Stimulated activated CD4-positive, alpha-beta T cell treated with anti-CD3 and anti-CD28 coated beads, Interleukin-1b, Interleukin-23, amount 100 ng/mL, for 48 hours (primary cell): ENCODE measurements at places on chromosomes 3 and 15.

DNA sequence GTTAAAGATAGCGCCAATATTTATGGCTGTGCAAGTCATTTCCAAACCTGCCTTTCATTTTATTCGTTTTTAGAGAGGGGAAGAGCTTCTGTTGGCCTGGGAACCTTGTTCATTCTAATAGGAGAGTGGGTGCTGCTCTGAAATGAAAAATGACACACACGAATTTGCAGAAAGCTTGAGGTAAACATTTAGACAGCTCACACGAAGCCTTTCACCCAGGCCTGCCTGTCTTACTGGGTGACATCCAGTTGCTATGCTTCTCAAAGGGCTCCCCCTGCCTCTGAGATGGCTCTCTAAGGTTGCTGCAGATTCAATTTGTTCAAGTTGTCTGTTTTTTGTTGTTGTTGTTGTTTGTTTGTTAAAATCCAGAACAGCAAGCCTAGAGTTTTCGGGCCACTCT is 18.2 kb downstream of the PEX5L start:
- DNase-seq: no peak

DNA sequence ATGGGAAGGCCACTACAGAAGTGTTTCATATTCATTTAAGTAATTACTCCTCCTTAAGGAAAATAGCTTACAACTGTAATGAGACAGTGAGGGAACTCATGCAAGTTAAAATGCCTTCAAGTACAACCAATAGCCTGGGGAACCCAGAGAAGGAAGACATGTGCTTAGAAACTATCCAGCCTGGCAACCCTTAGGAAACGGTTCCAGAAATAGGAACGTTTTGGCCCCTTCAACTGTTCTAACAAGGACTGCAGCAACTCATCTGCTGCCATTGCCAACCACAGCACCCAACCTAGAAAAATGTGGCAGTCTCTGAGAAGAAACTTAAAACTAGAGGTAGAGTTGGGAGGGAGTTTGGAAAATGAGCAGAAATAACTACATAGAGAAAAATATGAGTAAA is 147.5 kb upstream of the STRIT1 start:
- DNase-seq: no peak

- no peak for DNase-seq
These were observed 32.9 kb downstream of the CERS3 start for GRCh38 chr15:100495861-100496260.

DNA sequence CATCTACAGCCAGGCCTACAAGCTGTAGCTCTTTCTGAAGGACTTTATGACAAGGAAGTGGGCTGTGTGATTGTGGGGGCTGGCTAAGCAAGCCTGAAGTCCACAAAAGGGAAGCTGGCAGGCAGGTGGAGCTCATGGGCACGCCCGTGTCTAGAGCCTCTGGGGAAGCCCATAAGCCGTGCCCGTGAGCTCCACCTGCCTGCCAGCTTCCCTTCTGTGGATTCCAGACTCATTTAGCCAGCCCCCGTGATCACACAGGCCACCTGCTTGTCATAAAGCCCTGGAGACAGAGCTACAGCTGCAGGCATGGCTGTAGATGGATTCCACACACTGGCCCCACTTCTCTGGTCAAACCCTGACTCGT is 15.2 kb downstream of the EFCC1 start:
- DNase-seq: peak; percentile 54

DNA sequence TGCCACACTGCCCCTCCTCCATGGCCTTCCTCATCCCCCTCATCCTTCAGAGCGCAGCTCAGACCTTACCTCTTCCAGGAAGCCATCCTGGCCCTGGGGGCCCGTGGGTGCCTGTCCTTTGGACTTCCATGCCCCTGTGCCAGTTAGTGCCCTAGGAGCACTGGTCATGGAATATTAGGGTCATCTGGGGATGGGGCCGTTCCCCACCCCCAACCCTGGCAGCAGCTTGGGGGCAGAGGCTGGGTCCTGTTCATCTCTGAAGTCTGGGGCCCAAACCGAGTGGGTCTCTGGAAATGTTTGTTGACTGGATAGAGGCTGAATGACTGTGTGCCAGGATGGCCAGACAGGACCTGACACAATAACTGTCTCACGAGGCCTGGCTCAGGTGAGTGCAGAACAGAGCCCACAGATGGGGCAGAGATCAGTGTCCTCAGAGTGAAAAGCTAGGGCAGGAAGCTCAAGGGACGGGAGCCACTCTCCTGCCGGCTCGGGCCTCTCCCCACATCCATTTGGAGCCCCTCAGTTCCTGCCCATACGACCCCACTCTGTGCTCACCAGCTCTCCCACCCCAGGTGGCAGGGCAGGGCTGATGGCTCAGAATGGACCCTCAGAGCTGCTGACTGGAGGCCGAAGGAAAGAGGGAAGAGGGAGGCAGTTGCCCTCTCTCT is 62.5 kb downstream of the TLE3 start:
- no peak for DNase-seq

DNA sequence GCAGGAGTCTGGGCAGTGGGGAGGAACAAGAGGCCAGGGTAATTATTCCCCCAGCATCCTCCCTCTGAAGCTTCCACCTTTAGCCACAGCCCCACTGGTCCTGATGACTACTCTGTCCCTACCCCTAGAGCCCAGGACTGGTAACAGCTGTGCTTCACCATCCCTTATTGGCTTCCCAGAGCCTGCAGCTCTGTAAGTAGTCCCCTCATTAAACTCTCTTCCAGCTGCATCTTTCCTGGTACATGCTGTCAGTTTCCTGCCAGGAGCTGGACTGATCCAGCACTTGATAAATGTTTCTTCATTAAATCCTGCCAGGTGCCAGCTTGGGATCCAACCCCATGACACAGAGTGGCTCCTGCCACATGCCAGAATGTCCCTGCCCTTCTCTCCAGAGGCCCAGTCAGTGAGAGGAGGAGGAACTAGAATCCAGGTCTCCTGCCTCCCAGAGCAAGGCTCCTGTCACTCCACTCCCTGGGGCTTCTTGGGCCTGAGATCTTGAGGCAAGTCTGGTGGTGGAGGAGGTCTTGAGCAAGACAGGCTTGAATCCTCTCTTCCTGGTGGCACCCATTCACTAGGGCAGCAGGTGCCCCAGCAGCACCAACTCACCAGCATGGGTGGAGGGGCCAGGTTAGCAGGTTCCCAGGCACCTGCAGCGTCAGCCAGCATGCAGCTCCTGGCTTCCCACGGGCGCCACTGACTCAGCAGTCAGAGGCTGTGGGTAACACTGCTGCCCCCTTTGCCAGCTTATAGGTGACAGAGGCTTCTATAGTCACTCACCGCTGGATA is 27.6 kb downstream of the FBXW12 start:
- no peak for DNase-seq

GRCh38 chr3:132963786-132964185 is 74.4 kb upstream of the TMEM108 start:
- DNase-seq: no peak

GRCh38 chr3:41682996-41683395 is 278.9 kb downstream of the ULK4 start:
- no peak for DNase-seq

- no peak for DNase-seq
These were observed 173.7 kb upstream of the CTDSPL start for GRCh38 chr3:37687966-37688365.

DNA sequence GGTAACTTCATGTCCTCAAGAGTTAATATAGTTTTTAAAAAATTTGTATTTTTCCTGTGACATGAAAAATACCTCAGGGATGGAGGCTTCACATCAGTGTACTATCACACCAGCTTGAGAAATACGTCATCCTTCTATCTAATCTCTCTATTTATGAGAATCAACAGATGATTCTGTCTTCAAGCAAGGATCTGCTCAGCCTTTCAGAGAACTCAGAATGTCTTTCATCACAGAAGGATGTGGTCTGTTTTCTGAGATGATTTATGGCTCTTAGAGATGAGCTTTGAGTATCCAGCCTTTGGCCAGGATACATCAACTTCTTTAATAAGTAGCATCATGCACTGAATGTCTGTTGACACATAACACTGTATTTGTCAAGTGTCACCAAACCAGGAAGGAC is 193.9 kb downstream of the DTWD1 start:
- no peak for DNase-seq

DNA sequence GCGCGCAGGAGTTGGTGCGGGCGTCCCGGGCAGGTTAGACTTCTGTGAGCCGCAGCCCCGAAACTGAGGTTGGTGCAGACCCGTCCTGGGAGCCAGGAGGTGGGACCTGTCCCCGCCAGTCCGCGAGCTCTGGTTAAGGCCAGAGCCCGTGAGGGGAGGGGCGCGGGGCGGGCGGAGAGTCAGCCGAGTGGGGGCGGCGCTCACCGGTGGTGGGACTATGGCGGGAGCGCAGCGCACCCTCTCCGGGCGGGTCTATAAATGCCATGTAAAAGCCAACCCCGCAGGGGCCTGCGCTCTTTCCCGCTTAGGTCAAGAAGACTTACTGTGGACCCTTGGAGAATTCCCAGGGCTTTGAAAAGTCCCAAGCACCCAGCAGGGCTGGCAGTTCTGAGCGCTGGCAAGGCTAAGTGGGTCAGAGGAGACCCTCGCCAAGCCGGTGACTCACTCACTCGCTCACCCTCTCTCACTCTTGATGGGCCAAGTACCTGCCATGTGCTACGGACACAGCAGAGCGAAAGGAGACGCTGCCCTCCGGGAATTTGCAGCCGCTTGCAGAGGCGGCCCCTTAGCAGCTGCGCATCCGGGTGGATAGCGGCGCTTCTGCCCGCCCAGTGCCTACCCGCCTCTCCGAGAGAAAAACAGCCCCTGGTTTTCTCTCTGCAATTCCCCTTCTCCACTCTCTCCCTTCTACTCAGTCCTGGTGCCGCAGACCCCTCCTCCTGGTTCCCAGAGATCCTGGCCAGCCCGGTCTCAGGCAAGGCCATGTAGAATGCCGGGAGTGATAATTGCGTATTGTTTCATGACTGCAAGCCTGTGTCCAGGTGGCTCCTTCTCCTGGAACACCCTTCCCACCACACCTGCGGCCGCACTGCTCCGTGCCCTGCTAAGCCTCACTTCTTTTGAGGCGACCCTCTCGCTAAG is at the start of gene ALDH1L1:
ALDH1L1 (minus strand) TSS at position 110 of the 921 bp plus-strand sequence. CDS start 19,607 bp downstream, outside the sequence.
- DNase-seq: no peak

DNA sequence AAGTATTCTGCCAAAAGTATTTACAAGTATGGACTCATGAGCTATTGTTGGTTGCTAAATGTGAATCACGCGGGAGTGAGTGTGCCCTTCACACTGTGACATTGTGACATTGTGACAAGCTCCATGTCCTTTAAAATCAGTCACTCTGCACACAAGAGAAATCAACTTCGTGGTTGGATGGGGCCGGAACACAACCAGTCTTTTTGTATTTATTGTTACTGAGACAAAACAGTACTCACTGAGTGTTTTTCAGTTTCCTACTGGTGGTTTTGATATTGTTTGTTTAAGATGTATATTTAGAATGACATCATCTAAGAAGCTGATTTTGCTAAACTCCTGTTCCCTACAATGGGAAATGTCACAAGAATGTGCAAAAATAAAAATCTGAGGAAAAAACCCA is 30.3 kb downstream of the SYNM start:
- no peak for DNase-seq

GRCh38 chr3:105349684-105350387 is 16.9 kb upstream of the ALCAM start:
- no peak for DNase-seq

- no peak for DNase-seq
These were observed 450.9 kb downstream of the NAALADL2 start for GRCh38 chr3:175310046-175310445.

- no peak for DNase-seq
These were observed 105.1 kb downstream of the WDR76 start for GRCh38 chr15:43931790-43932435.

DNA sequence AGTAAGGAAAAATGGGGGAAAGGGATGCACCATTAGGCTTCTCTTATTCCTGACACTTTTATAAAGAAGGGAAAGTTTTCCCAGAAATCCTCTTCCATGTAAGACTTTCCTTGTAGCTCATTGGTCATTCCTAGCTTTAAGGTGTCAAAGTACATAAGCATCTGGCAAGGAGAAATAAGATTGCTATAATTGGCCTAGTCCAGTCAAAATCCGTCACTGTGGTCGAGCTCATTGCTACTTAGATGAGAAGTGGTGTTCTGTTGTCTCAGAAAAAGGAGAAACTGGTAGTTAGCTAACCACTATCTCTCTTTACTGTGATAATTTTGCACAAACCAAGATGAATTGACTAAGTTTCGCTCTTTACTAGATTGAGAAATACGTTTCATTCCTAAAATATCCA is 370.1 kb downstream of the CNTN4 start:
- no peak for DNase-seq

DNA sequence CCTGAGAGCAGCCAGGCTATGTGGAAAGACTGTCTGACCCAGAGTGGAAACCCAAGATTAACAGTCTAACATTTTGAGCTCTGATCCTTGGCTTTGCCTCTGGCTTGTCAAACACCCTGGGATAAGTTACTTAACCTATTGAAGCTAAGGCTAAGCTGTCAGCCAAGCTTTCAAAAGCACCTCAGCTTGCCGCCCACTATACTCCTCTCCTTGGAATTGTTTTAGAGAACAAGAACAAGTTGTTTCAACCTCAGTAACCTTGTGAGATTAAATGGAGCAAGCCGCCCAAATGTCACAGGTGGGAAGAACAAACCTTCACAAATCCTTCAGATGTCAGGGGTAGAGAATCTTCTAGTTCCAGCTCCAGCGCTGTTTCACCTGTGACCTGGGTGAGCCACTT is 235.1 kb downstream of the RYR3 start:
- no peak for DNase-seq

DNA sequence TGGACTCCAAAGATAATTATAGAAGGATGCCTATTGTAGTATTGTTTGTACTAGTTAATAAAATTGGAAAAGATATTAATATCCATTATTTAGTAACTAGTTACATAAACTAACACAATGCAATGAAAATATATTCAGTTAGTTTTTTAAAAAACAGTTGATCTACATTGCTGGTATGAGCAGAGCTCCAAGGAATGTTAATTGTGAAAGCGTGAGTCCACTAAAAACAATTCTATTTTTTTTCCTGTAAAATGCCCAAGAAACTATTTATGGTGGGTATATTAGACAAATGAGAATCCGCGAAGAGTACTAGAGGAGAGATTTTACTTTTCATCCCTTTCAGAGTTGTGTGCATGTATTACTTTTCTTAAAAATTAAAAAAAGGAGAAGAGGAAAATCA is 104.3 kb downstream of the MCTP2 start:
- no peak for DNase-seq

GRCh38 chr3:168863561-168863960 is 767.8 kb upstream of the GOLIM4 start:
- no peak for DNase-seq
